ENCODE measurements at places on chromosomes 16 and 17.

- DNase-seq = no peak
These were observed 16.3 kb upstream of the ATP2A3 start for GRCh38 chr17:3980381-3981014.

GRCh38 chr17:35998018-35998545 is 3.3 kb downstream of the CCL15 start:
- DNase-seq = no peak

DNA sequence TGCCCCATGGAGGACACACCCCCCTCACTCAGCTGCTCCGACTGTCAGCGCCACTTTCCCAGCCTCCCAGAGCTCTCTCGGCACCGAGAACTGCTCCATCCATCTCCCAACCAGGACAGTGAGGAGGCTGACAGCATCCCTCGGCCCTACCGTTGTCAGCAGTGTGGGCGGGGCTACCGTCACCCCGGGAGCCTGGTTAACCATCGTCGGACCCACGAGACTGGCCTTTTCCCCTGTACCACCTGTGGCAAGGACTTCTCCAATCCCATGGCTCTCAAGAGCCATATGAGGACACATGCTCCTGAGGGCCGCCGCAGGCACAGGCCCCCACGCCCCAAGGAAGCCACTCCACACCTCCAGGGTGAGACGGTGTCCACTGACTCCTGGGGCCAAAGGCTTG is 2.1 kb downstream of the ZNF646 start:
- no peak for DNase-seq

- DNase-seq = no peak
These were observed 64.5 kb upstream of the CIBAR2 start for GRCh38 chr16:85176541-85177447.
